ENCODE measurements at places on chromosomes 4 and X.

DNA sequence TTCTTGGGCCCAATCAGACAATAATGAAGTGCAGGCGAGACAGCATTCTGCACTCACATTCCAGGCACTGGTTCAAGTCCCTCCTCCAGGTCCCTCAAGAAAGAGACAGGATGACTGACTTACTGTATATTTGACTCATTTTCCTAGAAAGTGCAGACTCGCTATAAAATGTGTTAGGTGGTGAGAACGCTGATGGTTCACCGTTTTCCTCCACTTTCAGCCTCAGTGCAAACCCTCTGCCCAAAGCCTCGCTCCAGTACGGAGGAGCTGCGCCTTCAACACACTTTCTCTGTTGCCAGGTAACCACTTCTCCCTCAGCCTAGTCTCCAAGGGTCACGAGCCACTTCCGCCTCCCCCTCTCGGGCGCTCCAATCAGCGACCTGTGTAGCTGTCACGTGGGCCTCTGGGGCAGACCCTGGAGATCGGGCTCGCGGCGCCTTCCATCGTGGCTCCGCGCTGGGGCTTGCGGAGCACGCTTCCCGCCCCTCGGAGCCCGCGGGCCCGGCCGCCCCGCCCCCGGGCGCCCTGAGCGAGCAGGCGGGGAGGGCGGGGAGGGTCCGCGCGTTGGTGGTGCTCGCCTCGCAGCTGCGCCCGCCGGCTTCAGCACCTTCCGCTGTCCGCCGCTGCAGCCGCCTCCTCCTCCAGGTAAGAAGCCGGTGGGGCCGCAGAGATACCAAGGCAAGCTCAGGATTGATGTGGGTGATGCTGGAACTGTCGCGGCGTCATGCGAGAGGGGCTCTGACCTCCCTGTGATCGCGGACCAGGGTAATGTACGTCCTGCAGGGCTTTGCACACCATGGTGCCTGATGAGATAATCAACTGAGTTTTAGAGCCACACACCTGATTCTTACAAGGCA is at the start of gene WDR17:
Gene WDR17 (plus strand): TSS at position 407 of the 857 bp plus-strand sequence. CDS start 45,740 bp downstream, outside the sequence.
- peak within 1 kb of the TSS; percentile 95 for H3K4me3 ChIP-seq
- no peak within 1 kb of the TSS for H3K27ac ChIP-seq
- no peaks in the 10 kb centered on the region for H3K36me3 ChIP-seq
- DNase-seq: peak; percentile 99

- DNase-seq: no peak
- no peak overlapping the region for H3K4me3 ChIP-seq
- H3K36me3 ChIP-seq: no peaks in the 10 kb centered on the region
- peaks cover 9% of the 10 kb centered on the region for H3K4me1 ChIP-seq
- H3K27me3 ChIP-seq: no peaks in the 10 kb centered on the region
- H3K27ac ChIP-seq: no peak overlapping the region
Measured at GRCh38 chrX:50643525-50644137, 170.4 kb downstream of the SHROOM4 start.

GRCh38 chr4:99714179-99714578 is 56.6 kb upstream of the C4orf54 start:
- H3K27me3 ChIP-seq: no peaks in the 10 kb centered on the region
- H3K4me3 ChIP-seq: no peak overlapping the region
- H3K27ac ChIP-seq: no peak overlapping the region
- H3K36me3 ChIP-seq: no peaks in the 10 kb centered on the region
- peaks cover 7% of the 10 kb centered on the region for H3K4me1 ChIP-seq

GRCh38 chr4:12791536-12791935 is 692.6 kb downstream of the RAB28 start:
- no peaks in the 10 kb centered on the region for H3K27me3 ChIP-seq
- no peaks in the 10 kb centered on the region for H3K4me1 ChIP-seq
- peaks cover 3% of the 10 kb centered on the region for H3K36me3 ChIP-seq
- no peak overlapping the region for H3K4me3 ChIP-seq
- no peak for DNase-seq

GRCh38 chr4:42280327-42281095 is 116.8 kb upstream of the SHISA3 start:
- H3K36me3 ChIP-seq: peaks cover 16% of the 10 kb centered on the region
- H3K4me3 ChIP-seq: no peak overlapping the region
- H3K27ac ChIP-seq: no peak overlapping the region
- DNase-seq: no peak
- 0 out of 2 replicates have a peak, but pooled peaks cover 2% of the 10 kb centered on the region for H3K4me1 ChIP-seq

DNA sequence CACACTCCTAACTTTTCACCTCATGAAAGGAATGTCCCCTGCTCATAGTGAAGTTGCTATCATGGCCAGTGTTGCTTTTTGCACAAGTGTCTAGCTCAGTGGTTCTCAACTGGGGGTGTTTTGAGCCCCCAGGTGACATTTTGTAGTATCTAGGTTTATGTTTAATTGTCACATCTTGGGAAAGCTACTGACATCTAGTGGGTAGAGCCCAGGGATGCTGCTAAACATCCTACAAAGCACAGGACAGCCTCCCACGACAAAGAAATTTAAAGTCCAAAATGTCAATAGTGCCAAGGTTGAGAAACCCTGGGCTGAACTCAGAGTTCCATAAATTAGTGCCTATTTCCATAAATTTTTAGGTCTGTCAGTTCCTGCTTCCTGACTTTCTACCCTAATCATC is 70.7 kb upstream of the HCCS start:
- no peak for DNase-seq
- no peaks in the 10 kb centered on the region for H3K4me1 ChIP-seq
- no peak overlapping the region for H3K27ac ChIP-seq
- no peaks in the 10 kb centered on the region for H3K36me3 ChIP-seq

GRCh38 chrX:153477364-153477857 is 7.0 kb upstream of the HAUS7 start:
- no peak for DNase-seq
- no peaks in the 10 kb centered on the region for H3K4me1 ChIP-seq
- H3K4me3 ChIP-seq: no peak overlapping the region
- H3K27me3 ChIP-seq: peaks cover 3% of the 10 kb centered on the region

DNA sequence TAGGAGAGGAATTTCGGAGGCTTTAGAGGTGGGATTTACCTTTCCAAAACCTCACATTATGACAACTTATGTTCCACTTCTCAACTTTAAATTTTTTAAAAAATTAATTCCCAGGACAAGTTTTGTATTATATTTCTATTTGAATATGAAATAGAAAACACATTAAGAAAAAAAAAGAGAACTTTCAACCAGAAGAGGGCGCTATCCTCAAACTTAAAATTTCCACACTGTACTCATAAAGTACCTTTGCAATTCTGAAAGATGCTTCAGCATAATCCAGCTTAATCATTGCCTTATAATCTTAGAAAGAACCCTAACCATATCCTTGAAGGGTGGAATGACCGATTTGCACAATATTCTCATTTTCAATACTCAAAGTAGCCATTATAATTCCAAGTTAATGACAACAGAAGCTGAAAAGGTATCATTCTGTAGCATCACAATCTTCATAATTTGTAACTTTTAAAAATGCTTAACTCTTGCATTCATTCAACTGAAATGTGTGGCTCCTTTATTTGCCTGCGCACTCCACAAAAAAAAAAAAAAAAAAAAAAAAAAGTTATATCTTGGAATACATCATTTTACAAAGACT is 158.0 kb downstream of the KCNIP4 start:
- no peak overlapping the region for H3K27ac ChIP-seq
- H3K27me3 ChIP-seq: no peaks in the 10 kb centered on the region
- H3K4me3 ChIP-seq: no peak overlapping the region
- no peaks in the 10 kb centered on the region for H3K4me1 ChIP-seq

DNA sequence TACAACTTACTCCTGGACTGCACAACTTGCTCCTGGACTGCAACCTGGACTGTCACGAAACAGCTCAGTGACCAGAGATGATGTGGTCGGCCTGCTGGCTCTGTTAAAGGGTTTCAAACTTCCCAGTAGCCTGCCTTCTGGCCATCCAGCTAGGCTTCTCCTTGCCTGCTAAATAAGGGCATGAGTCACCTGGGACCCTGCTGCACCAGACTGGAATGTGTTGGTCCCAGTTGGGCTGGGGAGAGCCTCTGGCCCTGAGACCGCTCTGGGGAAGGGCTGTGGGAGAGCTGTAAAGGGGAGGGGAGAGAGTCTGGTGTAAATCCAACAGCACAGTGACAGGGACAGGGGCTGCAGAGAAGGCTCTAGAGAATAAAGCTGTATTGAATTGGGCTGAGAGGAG is 165.8 kb downstream of the VSIG4 start:
- no peak for DNase-seq
- no peak overlapping the region for H3K27ac ChIP-seq
- H3K4me1 ChIP-seq: no peaks in the 10 kb centered on the region
- no peaks in the 10 kb centered on the region for H3K27me3 ChIP-seq

Data from H9 (cell line).